Hepatic stellate cell (primary cell): ENCODE measurements at places on chromosomes 2 and 18.

DNA sequence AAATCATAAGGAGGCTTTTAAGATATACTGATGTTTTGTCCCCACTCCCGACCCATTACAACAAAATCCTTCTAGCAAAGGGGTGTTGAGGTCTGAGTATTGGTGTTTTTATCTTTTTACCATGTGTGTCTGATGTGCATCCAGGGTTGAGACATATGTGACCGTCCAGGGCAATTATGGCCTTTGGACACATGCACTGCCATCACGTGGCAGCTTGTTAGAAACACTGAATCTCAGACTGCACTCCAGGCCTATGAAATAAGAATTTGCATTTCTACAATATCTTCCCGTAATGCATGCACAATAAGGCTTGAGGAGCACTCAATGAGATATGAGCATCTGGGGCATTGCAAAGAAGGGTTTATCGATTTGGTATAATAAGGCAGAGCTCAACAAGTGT, 235.1 kb upstream of the ZNF804A start:
- no peak for DNase-seq

GRCh38 chr2:200619279-200619678, 33.5 kb downstream of the AOX1 start:
- no peak for DNase-seq

DNA sequence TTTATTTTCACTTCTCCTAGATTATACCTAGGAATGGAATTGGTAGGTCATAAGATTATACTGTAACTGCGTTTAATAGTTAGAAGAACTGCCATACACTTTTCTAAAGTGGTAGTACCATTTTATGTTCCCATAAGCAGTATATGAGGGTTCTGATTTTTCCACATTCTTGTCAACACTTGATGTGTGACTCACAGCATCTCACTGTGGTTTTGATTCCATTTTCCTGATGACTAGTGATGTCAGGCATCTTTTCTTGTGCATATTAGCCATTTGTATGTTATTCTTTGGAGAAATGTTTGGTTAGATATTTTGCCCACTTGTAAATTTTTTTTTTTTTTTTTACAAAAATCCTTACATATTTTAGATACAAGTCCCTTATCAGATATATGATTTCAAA, 2.3 kb downstream of the DCAF17 start:
- peak; percentile 40 for DNase-seq

- no peak for DNase-seq
Measured at GRCh38 chr2:4077017-4077416, 373.6 kb downstream of the DCDC2C start.

- no peak for DNase-seq
Measured at GRCh38 chr2:64344999-64345576, 108.9 kb upstream of the LGALSL start.

- no peak for DNase-seq
Measured at GRCh38 chr18:60506190-60506589, 133.6 kb upstream of the MC4R start.

DNA sequence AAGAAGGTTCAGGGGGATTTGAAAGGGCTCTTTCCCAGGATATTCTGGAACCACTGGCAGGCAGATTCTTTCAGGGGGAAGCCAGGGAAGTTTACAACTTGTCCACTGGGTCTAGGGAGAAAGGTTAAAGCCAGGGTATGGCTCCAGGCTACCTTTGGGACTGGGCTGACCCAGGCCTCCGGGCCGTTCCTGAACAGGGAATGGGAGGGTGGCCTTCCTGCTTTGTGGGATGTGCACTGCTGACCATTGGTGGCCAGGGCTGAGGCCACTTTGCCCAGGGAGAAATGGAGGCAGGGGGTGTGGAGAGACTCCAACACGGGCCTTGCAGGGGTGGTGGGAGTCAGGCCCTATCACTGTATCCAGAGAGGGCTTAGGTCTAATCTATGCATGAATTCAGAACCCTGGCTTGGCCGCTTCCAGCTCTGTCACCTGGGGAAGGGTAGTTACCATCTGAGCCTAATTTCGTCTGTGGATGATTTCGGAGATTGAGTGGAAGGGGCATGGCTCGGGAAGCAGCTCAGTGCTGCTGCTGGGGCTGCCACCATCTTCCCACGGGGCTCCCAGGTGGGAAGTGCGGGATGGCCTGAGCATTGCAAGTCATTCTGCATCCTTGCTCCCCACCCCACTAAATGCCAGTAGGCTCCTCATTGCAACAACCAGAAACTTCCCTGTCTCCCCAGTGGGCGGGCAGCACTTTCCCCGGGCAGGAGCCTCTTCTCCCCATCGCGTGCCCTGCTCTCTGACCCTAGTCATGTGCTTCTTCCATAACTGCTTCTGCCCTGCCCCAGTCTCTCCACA, 57.1 kb upstream of the OTOF start:
- no peak for DNase-seq

DNA sequence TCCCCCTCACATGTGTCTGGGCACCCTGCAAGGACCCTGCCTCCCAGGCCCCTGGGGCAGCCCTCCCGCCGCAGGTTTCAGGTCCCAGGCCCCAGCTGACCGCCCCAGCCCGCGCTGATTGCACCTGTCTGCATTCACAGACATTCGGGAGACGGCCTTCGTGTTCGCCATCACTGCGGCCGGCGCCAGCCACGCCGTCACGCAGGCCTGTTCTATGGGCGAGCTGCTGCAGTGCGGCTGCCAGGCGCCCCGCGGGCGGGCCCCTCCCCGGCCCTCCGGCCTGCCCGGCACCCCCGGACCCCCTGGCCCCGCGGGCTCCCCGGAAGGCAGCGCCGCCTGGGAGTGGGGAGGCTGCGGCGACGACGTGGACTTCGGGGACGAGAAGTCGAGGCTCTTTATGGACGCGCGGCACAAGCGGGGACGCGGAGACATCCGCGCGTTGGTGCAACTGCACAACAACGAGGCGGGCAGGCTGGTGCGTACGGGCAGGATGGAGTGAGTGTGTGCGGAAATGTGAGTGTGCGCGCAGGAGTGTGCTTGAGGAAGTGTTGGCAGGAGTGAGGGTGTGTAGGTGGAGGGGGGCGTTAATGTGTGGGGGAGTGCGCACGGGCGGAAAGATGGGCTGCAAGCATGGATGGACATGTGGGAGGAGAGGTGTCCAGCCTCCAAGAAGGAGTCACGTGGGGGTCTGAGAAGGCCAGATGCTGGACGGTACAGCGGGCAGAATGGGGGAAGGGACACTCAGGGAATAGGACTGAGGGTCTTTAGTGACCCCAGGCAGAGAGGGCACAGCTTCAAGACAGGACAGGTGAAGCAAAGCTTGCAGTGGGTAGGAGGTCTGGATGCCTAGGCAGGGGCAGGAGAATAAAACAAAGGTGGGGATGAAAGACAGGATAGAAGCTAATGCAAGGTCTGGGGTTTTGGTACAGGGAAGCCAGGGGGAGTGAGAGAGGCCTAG, 9.0 kb upstream of the WNT10A start:
- DNase-seq: no peak

DNA sequence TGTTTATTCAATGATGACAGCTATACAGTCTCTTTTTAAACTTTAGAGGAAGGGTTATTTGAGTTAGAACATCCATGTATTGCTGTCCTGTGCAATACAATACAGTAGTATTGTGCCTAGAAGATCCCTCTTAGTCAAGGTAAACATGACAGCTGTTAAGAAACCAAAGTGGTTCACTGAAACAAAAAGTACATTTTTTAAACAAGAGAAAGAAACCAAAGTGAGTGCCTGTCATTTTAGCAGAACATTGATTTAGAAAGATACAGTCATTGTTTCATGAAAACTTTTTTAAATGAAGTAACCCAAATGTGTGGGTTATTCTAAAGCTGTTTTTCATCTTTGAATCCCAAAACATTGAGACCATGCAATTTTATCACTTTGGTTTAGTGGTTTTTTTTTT, 15.5 kb downstream of the ITPRID2 start:
- DNase-seq: no peak

- DNase-seq: no peak
Measured at GRCh38 chr2:77363277-77363676, 158.9 kb downstream of the LRRTM4 start.

DNA sequence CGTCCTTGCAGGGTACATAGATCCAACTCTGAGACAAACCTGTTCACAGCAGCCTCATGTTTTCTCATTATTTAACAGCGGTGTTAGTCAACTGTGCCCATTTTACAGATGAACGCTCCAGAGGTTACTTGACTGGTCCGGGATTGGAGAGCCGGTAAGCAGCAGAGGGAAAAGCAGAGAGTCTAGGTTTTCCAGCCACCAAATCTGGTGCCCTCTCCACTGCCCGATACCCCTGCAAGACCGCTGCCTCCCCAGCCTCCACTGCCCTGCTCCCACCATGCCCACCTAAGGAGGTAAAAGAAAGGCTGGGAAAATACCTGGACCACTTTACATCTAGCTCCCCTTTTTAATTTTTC, 51.5 kb downstream of the EIPR1 start:
- DNase-seq: no peak

- DNase-seq: no peak
Measured at GRCh38 chr2:109264595-109265328, 135.8 kb downstream of the SH3RF3 start.

DNA sequence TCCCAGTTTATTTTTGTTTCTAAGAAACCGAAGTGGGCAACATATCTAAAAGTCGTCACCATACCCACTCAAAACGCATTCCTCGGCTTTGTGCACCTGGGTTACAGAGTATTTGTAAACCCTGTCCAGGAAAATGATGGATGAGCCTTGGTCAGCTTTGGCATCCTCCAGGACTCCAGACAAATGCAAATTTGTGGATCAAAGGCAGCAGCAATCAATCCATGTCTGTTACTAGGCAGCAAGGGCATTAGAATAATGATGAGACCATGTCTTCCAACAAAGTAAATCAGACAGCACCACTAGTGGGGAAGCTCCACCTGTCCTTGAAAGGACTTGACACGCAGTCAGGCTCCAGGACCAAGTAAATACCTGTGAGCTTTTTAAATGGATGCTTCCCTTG, 672.6 kb upstream of the GYPC start:
- no peak for DNase-seq

DNA sequence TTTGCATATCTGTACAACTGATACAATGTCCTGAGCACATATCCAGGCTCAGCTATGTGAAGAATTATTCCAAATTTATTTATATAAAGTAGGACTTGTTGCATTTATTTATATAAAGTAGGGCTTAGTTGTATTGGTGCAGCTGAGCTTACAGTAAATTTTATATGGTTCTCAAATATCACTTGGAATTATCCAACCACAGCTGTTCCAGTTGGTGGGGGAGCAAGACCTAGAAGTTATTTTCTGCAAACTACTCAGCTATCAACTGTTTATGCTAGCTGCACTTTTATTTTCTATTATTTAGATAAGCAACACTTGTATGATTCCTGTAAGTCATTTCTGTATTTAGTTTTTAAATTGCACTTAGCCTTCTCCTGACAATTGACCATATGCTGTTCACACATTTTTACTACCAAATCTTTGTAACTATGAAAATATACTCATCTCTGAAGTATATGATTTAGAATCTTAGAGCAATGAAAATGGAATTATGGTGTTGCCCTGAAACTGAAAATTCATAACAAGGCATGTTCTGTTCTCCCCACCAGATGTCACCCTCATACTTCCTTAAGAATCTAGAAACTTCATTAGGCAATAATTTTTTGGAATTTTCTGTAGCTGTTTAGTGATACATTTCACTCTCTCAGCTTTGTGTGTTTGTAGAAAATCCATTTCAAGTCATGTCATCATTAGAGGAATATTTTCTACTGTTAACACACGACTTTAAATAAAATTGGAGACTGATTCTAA, 157.0 kb upstream of the CBLN2 start:
- DNase-seq: no peak

DNA sequence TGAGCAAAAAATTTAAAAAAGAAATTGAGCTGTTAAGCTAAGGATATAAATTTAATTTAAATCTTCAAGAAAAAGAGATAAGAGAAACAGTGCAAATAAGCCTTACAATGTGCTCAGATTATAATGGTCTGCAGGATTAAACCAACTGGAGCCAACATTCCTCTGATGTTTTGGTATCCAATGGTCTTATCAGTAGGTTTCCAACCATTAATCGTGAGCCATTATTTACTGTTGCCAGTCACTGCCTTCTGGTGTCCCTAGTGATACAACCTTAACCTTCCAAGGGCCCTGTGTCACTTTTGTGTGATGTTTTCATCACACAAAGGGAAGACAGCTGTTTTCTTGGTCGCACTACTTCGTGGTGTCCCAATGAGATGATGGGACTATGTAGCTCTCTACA, 134.5 kb upstream of the CTAGE1 start:
- no peak for DNase-seq

GRCh38 chr2:206979922-206980321, 40.6 kb downstream of the CPO start:
- DNase-seq: no peak

DNA sequence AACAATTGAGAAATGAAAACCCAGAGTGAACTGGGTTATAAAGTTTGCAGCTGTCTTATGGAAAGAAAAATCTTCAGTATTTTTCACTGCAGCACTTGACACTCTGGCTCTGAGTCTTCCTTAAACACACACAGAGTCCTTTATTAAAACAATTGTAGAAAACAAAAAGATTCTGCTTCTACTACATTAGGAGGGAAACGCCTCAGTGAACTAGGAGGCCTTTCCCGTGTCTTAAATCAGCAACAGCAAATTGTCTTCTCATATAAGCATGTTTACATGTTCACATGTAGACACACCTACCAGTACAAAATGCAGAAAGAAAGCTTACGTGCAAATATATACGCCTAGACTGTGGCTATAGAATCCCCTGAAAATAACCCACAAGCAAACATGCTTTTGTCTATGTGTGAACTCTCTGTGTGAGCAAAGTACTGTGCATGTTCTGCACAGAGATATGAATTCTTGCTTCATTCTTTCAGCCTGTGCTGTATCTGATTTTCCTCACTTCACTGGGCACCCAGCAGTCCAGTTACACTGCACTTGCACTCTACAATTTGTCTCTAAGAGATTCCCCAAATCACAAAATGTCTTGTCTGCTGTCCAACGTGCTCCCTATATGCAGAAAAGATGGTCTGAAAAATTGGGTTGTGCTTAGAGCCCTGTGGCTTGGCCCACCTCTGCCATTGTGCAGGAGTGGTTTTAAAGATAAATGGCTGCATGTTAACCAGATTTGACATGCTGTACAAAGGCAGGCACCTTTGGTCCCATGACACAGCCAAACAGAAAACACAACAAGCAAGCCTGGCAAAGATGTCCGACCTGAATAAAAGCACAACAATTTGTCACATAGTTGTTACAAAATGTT, 24.5 kb downstream of the ZEB2 start:
- no peak for DNase-seq

- no peak for DNase-seq
Measured at GRCh38 chr2:55486426-55486825, 33.1 kb upstream of the CFAP36 start.
